Activated CD4-positive, alpha-beta T cell treated with anti-CD3 and anti-CD28 coated beads, Interleukin-2, amount 10 ng/mL, durations not matched to agents 24 days and 14 days (primary cell): ENCODE measurements at places on chromosomes 2 and 18. TPM values are rescaled to one million over a fixed set of nuclear protein-coding genes. Genes with fewer than 3 reads are reported as not detected.

DNA sequence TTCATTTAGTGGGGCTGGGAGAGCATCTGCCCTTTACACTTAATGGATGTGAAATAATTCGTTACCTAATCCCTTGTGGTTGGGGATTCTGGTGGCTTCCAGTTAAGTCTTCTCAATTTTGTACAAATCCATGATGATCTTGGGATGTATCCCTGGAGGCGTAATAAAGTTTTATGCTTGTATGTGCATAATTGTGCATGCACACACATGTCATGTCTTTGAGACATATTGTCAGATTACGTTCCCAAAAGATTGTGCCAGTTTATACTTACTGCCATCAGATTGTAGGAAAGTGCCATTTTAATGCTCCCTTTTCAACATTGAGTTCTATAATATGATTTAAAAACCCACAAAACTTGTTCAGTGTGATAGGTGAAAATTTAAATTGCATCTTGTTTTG is 60.8 kb downstream of the CHRNA1 start:
- no peak overlapping the region for H3K27ac ChIP-seq
- no peak for DNase-seq
- no peak overlapping the region for H3K4me3 ChIP-seq
- no peaks in the 10 kb centered on the region for H3K36me3 ChIP-seq

- H3K27me3 ChIP-seq, result no peaks in the 10 kb centered on the region
- H3K4me1 ChIP-seq, result no peaks in the 10 kb centered on the region
- H3K27ac ChIP-seq, result no peak overlapping the region
- H3K4me3 ChIP-seq, result no peak overlapping the region
Observed at GRCh38 chr2:162477011-162477410, 133.1 kb downstream of the GCA start.

DNA sequence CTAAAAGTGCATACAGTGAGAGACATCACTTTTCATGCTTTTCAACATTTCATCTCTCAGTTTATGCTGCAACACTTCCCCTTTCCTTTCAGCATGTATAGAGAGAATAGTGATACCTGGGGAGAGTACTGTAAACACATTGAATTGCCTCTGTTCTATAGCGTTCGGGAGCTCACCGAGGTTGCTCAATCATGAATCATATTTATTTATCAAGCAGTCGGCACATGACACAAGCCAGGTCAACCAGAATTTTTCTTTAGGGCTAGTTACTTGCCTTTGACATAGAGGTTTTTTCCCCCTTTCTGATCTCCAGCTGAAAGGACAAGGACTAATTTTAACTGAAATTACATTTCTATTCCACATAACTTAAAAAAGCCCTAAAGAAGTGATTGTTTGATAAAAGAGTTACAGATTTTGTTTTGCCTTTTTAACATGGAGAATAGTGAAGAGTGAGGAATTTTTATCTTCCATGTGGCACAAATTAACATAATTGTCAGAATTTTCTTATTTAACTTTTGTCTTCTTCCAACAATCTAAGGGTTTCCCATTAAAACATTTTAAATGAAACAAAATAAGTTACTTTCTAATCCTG is 690.9 kb upstream of the TMEFF2 start:
- H3K4me3 ChIP-seq, result no peak overlapping the region
- no peaks in the 10 kb centered on the region for H3K4me1 ChIP-seq
- H3K27me3 ChIP-seq, result no peaks in the 10 kb centered on the region
- no peak for DNase-seq
- no peaks in the 10 kb centered on the region for H3K36me3 ChIP-seq
- no peak overlapping the region for H3K27ac ChIP-seq

GRCh38 chr2:174551697-174552096 is 45.9 kb downstream of the WIPF1 start:
- H3K4me1 ChIP-seq, result peaks cover 29% of the 10 kb centered on the region
- H3K4me3 ChIP-seq, result no peak overlapping the region
- no peaks in the 10 kb centered on the region for H3K27me3 ChIP-seq

- no peaks in the 10 kb centered on the region for H3K36me3 ChIP-seq
- H3K27ac ChIP-seq, result no peak overlapping the region
- peaks cover 2% of the 10 kb centered on the region for H3K27me3 ChIP-seq
- no peak overlapping the region for H3K4me3 ChIP-seq
Observed at GRCh38 chr2:152031747-152032306, 67.0 kb downstream of the CACNB4 start.

DNA sequence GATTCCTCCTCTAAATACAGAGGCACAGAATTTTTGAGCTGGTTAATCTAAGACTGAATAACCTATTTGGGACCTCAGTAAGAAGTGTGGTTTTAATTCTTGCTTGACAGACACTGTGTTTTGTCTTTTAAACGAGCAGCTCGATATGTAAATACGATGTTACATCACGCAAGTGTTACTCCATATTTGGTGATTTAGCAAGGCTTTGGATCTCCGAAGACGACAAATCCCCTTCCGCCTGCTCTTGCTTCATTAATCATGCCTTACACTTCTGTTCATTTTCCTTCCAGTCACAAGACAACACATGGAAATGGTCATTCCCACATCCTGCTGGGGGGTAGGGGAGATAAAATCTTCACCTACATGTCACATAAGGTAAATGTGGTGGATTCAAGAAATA is 9.4 kb downstream of the BCL11A start:
- H3K27ac ChIP-seq, result no peak overlapping the region
- peaks cover 64% of the 10 kb centered on the region for H3K27me3 ChIP-seq
- H3K4me3 ChIP-seq, result no peak overlapping the region
- no peaks in the 10 kb centered on the region for H3K36me3 ChIP-seq

DNA sequence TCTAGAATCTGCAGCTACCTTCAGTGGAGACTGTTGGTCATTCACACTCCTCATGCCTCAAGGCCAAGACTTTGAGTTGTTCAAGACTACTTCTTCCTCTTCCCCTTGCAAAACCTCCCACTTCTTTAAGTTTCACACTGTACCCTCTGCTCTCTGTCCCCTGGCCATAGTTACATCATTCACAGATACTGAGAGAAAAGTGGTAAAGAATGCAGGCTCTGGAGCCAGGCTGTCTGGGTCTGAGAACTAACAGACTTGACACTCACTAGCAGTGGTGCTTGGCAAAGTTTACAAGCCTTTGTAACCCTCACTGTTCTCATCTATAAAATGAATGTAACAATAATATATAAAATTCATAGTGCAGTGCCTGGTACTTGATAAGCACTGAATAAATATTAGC is 61.8 kb downstream of the CDH20 start:
- no peak for DNase-seq
- H3K4me1 ChIP-seq, result no peaks in the 10 kb centered on the region
- no peak overlapping the region for H3K27ac ChIP-seq

DNA sequence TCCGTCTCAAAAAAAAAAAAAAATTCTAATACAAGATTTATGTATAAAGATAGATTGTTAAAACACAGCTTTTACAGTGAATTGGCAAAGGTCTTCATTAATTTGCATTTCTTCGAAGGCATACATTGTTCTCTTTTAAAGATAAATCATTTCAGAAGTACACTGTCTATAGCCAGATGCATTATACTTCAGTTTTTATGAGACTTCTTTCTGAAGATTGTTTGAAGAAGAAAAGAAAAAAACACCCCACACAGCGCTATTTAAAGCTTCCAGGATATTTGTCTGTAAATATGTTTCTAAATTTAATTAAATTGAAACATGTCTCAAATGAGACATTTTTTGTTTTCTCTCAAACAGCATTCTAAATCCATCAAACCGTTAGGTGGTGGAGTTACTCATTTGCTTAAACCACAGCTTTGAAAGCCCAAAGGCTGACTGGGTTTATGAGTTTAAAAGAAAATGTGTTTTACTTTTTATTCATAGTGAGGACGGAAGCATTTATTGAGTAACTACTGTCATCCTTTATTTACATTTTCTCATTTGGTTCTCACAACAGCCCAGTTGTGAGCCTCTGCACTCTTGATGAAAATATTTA is 42.4 kb upstream of the C1GALT1C1L start:
- no peak overlapping the region for H3K4me3 ChIP-seq
- H3K36me3 ChIP-seq, result no peaks in the 10 kb centered on the region

DNA sequence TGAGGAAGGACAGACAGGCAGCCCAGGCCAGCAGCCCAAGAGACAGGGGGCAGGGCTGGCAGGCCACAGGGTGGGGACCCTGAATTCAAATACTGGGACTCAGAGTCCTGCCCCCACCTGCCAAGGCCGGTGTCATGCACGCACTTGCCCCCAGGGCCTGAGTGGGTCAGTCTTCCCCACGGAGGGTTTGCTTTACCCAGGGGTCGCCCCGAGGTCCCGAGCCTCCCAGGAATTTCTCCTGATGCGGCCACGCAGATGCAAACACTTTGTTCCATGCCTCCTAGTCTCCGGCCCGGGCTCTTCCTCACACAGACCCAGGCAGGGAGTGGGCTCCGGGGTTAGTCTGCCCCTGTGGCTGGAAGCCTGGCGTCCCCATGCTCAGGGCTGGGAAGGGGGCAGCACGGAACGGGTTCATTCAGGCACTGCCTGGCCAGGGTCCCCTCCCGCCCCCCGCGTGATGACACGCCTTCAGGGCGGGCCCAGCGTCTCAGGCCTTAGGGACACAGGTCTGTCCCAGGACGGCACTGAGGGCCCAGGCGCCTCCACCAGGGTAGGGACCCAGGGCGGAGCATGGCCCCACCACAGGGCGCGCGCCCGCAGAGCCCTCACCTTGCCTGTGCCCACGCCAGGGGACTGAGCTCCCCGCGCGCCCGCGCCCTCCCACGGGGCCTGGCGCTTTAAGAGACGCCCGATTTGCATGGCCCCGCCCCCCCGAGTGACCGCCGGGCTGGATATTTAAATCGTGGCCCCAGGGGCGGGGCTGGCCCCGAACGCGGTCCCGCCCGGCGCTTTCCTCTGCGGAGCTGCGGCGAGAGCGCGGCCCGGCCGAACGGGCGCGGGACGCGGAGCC is at the start of gene SNED1:
SNED1 (plus strand) TSS at position 763 of the 850 bp plus-strand sequence. CDS start 220 bp downstream, outside the sequence.
- H3K27ac ChIP-seq, result no peak within 1 kb of the TSS
- peak; percentile 91 for DNase-seq
- peaks cover 27% of the 10 kb centered on the region for H3K27me3 ChIP-seq
- H3K4me1 ChIP-seq, result peaks cover 2% of the 10 kb centered on the region

DNA sequence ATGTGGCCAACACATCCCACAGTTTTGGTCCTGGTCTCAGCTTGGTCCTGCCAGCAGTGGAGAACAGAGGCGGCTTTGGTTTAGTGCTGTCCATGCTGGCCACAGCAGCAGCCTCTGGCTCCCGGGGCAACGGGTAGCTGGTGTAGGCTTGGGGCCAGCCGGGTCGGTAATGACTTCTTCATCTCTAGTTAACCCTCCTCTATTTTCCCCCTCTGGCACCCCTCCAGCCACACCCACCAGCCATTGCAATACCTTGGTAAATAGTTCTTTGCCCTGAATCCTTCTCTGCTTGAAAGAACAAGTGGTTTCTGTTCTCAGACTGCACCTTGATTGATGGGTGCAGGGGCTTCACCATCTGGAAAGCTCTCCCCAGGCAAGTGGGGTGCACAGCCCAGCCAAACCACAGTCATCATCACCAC is 31.7 kb upstream of the ZNF396 start:
- no peak for DNase-seq
- no peak overlapping the region for H3K4me3 ChIP-seq
- H3K27ac ChIP-seq, result no peak overlapping the region
- H3K36me3 ChIP-seq, result no peaks in the 10 kb centered on the region

GRCh38 chr2:64225491-64225890 is 81.3 kb upstream of the PELI1 start:
- H3K27ac ChIP-seq, result no peak overlapping the region
- H3K36me3 ChIP-seq, result peaks cover 2% of the 10 kb centered on the region
- H3K27me3 ChIP-seq, result peaks cover 3% of the 10 kb centered on the region
- H3K4me1 ChIP-seq, result peaks cover 43% of the 10 kb centered on the region

DNA sequence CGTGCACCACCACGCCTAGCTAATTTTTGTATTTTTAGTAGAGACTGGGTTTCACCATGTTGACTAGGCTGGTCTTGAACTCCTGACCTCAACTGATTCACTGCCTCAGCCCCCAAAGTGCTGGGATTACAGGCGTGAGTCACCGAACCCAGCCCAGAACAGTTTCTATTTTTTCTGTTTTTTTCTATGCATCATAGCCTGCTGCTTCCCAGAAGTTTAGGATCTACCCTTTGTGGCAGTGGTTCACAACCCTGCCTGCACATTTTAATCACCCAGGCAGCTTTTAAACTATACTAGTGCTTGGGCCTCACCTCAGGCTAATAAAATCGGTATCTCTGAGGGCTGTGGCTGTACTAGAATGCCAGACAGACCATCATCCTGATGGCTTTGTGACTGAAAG is 39.7 kb upstream of the SOCS6 start:
- no peaks in the 10 kb centered on the region for H3K36me3 ChIP-seq
- no peak overlapping the region for H3K27ac ChIP-seq
- H3K4me1 ChIP-seq, result no peaks in the 10 kb centered on the region
- H3K27me3 ChIP-seq, result peaks cover 3% of the 10 kb centered on the region
- no peak for DNase-seq
- no peak overlapping the region for H3K4me3 ChIP-seq

- no peaks in the 10 kb centered on the region for H3K36me3 ChIP-seq
- H3K27me3 ChIP-seq, result peaks cover 46% of the 10 kb centered on the region
- no peak overlapping the region for H3K27ac ChIP-seq
- DNase-seq, result no peak
Observed at GRCh38 chr2:176967911-176968450, 244.6 kb upstream of the HNRNPA3 start.

DNA sequence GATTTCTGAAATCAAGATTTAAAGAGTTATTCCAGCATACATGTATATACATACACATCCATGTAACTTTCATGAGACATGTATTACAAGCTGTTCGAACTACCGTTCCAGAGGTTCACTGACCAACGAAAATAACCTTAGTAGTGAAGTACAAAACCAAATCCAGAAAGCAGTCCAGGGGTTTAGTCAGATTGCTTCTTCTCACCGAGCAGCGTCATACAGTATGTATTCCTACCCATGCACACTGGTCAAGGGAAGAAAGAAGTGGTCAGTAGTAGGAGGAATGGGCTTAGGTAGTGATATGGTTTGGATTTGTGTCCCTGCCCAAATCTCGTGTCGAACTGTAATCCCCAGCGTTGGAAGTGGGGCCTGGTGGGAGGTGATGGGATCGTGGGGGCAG is 45.3 kb downstream of the E2F6 start:
- DNase-seq, result no peak
- H3K4me3 ChIP-seq, result no peak overlapping the region
- H3K27me3 ChIP-seq, result peaks cover 2% of the 10 kb centered on the region
- no peaks in the 10 kb centered on the region for H3K36me3 ChIP-seq

DNA sequence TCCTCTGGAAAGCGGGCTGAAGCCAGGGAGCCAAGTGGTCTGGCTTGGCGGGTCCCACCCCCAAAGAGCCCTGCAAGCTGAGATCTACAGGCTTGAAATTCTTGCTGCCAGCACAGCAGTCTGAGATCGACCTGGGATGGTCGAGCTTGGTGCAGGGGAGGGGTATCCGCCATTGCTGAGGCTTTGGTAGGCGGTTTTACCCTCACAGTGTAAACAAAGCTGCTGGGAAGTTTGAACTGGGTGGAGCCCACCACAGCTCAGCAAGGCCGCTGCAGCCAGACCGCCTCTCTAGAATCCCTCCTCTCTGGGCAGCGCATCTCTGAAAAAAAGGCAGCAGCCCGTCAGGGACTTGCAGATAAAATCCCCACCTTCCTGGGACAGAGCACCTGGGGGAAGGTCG is 12.6 kb upstream of the FLACC1 start:
- H3K4me1 ChIP-seq, result peaks cover 4% of the 10 kb centered on the region
- no peaks in the 10 kb centered on the region for H3K27me3 ChIP-seq
- H3K36me3 ChIP-seq, result peaks cover 79% of the 10 kb centered on the region
- H3K4me3 ChIP-seq, result no peak overlapping the region
- no peak overlapping the region for H3K27ac ChIP-seq

FABP1 gene
- total RNA-seq, result not detected in 2 replicates

SLC4A5 gene
- total RNA-seq, result 0.93 and 1.4 TPM in 2 replicates

TBR1 gene
- total RNA-seq, result 0.16 TPM in 1 of 2 replicates, not detected in the other

HOXD9 gene
- total RNA-seq, result not detected in 2 replicates

NPPC gene
- total RNA-seq, result 0.76 and 2.2 TPM in 2 replicates
